Omental fat pad (tissue), 4 donors: ENCODE measurements at places on chromosomes 11 and 22.
A peak's percentile ranks its signal among the peaks of the same experiment; 100 is the strongest.

DNA sequence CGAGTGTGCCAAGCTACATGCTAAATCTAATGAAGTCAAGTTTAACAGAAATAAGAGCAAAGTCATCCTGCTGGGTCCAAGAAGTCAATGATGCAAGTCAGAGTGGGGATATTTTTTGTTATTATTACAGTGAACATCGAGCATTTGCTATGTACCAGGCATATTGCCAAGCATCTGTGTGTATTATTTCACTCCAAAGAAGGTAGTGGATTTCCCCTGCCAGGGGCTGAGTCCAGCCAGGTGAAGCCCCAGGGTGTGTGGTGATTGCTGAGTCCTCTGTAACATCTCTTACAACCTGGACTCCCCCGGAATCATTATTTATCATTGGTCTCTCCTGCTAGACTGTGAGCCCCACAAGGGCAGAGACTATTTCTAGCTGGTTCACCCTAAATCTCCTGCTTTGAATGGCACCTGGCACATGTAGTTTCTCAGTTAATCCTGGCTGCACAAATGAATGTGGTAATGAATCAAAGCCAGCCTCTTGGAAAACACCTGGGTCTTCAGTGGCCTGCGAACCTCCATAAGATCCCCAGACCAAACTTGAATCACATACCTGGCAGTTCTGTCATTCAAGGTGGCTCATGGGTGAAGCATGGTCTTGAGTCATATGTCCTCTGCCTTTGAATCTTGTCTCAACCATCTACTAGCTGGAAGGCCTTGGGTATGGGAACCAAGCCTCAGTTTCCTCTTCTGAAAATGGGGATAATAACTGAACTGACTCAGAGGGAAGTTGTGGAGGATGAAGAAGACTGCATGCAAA is 549.2 kb downstream of the MIAT start:
- no peak for DNase-seq

DNA sequence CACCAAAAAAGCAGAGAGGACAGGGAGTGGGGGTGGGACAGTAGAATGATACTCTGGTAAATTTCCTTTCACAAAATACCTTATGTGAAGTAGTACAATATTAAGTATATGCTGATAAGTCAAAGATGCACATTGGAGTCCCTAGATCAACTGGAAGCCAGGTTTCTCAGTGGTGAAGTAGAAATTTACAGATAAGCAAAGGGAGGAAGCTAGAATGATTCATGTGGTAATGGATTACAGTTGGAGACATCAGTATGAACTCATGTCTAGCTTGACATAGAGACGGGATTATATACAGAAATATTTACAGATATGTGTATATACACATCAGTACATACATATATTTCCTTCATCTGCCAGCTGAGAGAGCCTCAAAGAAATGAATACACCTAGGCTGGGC is 21.5 kb downstream of the PLEKHB1 start:
- no peak for DNase-seq

DNA sequence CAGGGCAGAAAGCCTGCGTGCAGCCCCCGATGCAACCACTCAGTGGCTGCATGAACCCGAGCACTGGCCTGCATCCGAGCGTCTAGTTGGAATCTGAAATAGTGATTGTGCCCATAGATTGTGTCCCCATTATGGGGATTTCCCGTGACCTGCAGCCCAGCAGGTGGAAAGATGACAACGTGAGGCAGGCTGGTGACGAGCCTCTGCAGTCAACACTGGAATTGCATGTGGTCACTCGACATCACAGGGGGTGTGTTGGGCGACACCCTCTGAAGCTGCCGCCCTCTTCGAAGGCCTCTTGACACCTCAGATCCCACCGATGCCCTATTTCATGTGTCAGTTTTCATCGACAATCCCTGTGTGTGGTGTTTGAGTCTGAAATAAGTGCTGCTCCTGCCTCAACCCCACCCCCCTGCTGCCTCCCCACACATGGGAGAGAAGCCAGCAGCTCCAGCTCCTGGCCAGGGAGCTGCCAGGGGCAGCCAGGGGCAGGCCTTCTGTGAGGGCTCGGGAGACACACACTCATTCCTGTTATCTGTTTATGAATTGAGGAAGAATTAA is 172.0 kb upstream of the B3GAT1 start:
- no peak for DNase-seq

- DNase-seq: no peak
Measured at GRCh38 chr11:124644426-124645280, 22.0 kb downstream of the TBRG1 start.

DNA sequence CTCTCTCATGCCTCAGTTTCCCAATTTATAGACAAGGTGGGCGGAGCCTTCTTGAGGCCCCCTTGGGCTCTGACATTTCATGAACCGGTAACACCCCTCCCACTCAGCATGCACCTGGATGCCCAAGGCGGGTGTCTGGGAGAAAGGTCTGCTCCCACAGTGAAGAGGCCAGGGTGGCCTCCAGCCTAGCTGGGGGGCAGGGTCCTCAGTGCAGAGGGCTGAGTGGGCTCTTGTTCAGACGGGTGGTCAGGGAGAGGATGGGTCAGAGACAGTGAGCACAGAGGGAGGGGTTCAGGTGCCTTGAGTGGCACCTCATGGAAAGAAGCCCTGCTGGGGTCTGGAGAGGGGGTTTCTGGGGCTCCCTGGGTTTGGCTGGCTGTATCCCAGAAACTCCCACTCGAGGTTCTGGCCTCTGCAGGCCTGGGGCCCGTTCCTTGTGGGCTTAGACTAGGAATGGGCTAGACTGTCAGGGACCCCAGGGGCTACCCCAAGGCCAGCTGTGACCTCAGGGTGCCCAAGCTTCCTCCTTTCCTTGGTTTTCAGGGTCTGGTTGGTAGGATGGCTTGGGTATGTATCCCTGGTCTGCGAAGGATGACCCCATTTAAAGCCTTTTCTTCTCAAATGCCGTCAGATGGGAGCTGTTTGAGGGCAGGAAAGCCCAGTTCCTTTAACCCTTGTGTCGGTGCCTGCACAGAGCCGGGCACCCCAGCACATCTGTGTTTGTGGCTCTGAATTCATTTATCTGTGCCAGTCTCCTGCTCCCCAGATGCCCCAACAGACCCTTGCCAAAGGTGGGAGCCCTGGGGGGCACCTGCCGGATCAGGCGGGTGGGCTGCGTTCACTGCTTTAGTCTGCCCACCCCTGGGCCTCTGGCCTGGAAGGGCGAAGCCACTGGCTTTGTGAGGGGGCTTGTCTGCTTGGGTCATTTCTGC is 1.2 kb downstream of the SYNGR1 start:
- no peak for DNase-seq

DNA sequence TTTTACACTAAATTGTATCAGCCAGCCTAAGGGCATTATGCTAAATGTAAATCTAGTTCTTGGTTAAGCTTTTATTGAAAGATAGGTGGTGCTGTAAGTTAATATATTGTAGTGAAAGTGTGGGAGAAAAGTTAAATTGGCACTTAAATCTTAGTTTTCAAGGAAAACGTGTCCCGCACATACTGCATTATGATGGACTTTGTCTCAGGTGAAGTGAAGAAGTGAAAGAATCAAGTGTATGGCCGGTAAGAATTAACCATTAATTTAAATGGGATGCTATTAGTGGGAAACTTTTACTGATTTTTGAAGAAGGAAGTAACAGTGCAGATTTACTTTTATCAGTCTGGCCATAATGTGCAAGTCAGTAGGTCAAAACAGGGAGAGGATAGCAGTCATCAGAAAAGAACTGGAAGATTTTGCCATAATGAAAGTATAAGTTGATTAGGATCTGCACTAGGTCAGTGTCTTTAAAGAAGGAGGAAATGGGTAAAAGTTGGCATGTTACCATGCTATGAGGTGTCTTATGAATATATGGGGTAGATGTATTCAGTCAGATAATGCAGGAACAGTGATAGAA is 81.6 kb downstream of the PDHX start:
- DNase-seq: no peak

DNA sequence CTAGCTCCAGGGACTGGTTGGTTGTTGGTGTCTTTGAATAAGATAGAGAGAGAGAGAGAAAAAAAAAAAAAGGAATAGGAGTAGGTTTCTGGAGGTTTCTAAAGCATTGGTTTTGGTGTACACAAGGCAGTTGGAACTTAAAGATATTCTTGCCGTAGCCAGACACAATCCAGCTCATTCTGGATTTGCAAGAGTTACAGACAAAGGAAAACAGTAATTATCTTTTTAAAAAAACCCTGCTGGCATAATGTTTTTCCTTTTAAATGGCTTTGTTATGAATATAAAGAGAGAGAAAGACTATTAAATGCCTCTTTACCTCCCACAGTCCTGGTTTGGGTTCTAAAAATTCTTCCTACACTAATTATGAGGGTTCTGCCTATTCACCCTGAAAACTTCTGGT is 120.4 kb upstream of the RAG2 start:
- no peak for DNase-seq

GRCh38 chr11:35571696-35572095 is 46.3 kb upstream of the PAMR1 start:
- no peak for DNase-seq

DNA sequence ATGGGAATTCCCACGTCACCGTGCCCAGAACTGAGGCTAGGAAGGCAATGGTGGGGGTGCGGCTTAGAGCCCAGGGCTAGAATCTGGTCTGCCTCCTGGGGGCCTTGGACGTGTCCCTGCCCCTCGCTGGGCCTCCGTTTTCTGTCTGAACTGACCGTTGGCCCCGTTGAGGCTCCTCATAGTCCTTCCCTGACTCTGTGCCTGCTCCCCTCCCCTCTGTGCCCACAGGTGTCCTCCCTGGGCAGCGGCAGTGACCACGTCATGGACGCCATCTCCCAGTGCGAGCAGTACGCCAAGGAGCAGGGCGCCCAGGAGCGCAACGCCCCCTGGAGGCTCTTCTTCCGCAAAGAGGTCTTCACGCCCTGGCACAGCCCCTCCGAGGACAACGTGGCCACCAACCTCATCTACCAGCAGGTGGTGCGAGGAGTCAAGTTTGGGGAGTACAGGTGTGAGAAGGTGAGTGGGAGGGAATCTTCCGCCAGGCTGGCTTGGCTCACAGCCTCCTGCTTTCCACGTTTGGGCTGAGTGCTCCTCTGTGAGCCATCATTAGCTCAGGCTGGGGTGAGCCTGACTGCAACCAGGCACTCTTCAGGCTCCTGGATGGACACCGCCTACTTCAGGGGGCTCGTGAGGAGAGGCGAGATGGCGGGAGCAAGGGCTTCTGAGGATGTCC is 63.9 kb downstream of the MYO7A start:
- no peak for DNase-seq

- no peak for DNase-seq
Measured at GRCh38 chr11:47506795-47507562, 46.0 kb downstream of the CELF1 start.

- no peak for DNase-seq
Measured at GRCh38 chr11:65488273-65489034, 10.4 kb upstream of the MALAT1 start.

GRCh38 chr11:45022294-45023064 is 71.8 kb upstream of the TP53I11 start:
- DNase-seq: no peak

- DNase-seq: peak; percentile 38
Measured at GRCh38 chr11:123122341-123122740, 60.4 kb upstream of the HSPA8 start.

- DNase-seq: no peak
Measured at GRCh38 chr11:131499199-131499598, 128.8 kb downstream of the NTM start.

DNA sequence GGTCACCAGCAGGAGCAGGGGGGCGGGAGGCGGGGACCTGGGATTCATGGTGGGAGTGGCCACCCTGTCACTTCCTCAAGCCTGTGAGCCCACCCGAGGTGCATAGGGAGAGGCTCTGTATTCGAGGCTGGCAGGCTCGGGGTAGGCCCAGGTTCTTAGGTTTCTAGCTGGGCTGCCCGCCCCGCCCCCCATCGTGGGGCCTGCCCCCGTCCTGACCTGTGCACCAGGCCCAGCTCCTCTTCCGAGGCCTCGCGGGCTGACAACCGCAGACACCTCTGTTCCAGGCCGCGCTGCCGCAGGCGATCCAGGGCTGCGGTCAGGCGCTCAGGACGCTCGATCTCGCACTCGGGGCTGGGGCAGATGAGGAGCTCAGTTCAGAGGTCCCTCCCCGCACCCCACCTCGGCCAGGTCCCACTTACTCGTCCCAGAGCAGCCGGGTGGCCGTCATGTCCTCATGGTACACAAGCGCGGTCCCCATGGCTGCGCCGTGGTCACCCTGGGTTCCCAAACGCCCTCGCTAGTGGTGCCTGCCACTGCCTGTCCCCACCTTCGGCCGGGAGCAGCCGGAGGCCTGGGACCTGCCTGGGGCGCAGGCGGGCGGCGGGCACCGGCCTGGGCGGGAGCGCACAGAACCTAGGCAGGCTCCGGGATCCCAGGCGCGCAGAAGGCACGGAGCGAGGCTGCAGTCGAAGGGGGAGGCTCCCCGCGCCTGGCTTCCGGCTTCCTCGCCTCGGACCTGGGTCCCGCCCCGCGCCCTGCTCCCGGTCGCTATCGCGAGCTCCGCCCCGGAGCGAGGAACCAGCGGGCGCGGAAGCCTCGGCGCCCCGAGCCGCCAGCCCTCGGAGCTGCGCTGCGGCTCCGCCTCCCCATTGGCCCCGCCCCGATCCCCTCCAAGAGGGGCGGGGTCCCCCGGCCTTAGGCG is at the start of gene HDAC10:
HDAC10 (minus strand) TSS at position 711 of the 922 bp plus-strand sequence; CDS start at position 478, 233 bp downstream.
- DNase-seq: no peak

- DNase-seq: no peak
Measured at GRCh38 chr11:96465512-96465911, 75.7 kb downstream of the JRKL start.

DNA sequence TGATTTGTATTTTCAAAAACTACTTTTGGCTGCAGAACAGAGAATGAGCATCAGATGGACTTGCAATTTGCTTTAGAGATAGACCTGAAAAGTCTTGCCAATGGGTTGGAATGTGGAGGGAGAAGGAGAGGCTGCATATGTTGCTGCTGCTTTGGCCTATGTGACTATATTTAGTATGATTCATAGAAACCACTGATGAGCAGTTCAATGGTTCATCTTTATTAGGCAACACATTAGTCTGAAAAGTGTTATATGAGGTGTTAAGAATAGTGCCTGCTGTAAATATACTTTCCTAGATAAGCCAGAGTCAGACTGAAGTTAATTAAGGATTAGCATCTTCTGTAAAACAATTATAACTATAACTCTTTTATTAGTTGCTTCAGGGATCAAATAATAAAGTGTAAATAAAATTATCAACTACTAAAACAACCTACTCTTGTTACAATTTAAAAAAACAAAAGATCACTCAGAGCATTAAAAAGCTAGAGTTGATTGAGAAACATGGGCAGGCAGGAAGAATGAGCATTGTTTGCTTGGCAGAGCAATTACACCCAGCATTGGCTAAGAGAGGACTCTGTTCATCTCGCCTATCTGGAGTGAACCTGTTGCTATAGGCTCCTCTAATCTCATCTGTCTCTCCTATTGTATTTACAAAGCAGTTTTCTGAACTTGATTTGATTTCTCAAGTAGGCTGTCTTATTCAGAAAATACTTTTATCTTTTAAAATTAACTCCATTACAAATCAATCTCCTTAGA is 36.3 kb downstream of the HORMAD2 start:
- no peak for DNase-seq

DNA sequence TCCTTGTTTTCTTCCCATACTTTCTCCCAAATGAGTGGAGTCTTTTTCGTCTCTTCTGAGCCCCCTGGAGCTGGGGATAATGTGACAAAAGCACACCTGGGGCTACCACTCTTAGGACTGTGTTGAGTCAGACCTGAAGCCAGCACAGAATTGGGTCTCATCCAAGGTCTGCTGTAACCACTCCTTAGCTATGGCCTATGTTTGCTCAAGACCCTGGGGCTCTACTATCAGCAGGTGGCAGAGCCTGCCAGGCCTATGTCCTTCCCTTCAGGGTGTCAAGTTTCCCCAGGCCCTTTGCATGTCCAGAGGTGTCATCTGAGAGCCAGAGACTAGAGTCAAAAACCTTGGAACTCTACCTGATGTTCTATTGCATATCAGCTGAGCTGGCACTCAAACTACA is 335.7 kb downstream of the DDX10 start:
- DNase-seq: no peak
